ENCODE measurements at places on chromosomes 3 and 15. TPM values are rescaled to one million over a fixed set of nuclear protein-coding genes. Genes with fewer than 3 reads are reported as not detected.

The CHRFAM7A gene
- 1.2 TPM for total RNA-seq

The WDR76 gene
- total RNA-seq: 3.3 TPM

The WNT5A gene
- total RNA-seq: 5.9 TPM

The CD86 gene
- 0.32 TPM for total RNA-seq

The RARB gene
- 0.95 TPM for total RNA-seq

The KCNH8 gene
- 1.1 TPM for total RNA-seq

The NTRK3 gene
- total RNA-seq: 0.79 TPM

The CCR3 gene
- total RNA-seq: not detected

The CCR8 gene
- not detected for total RNA-seq

DNA sequence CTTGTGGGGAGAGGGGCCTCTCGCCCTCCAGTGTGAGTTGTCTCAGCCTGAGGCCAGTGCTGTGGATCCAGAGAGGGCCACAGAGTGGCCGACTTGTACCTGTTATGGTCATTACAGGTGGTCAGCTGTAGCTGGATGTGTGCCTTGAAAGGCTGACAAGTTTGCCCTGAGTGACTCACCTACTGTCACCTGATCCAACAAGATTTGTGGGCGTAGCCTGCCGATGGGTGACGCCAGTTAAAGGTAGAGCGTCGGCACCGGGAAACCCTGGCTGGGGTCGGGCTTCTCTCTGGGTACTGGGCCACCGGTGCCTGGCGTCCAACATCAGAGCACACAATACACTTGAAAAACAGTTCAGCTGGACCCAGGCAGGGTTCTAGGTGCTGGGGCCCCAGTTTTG is 2.8 kb upstream of the ISG20 start:
- H3K4me1 ChIP-seq: peaks cover 32% of the 10 kb centered on the region
- H3K27ac ChIP-seq: peak overlapping the region; percentile 13
- peak; percentile 68 for DNase-seq
- peaks cover 5% of the 10 kb centered on the region for H3K36me3 ChIP-seq

GRCh38 chr3:176584413-176585176 is 612.7 kb downstream of the TBL1XR1 start:
- no peaks in the 10 kb centered on the region for H3K27me3 ChIP-seq
- no peak overlapping the region for H3K4me3 ChIP-seq
- H3K27ac ChIP-seq: no peak overlapping the region
- no peaks in the 10 kb centered on the region for H3K36me3 ChIP-seq
- no peak for DNase-seq
- no peaks in the 10 kb centered on the region for H3K4me1 ChIP-seq

- H3K27me3 ChIP-seq: no peaks in the 10 kb centered on the region
- no peak overlapping the region for H3K27ac ChIP-seq
- no peak overlapping the region for H3K4me3 ChIP-seq
- no peaks in the 10 kb centered on the region for H3K36me3 ChIP-seq
- no peaks in the 10 kb centered on the region for H3K4me1 ChIP-seq
Measured at GRCh38 chr3:19765954-19766353, 168.1 kb downstream of the EFHB start.

DNA sequence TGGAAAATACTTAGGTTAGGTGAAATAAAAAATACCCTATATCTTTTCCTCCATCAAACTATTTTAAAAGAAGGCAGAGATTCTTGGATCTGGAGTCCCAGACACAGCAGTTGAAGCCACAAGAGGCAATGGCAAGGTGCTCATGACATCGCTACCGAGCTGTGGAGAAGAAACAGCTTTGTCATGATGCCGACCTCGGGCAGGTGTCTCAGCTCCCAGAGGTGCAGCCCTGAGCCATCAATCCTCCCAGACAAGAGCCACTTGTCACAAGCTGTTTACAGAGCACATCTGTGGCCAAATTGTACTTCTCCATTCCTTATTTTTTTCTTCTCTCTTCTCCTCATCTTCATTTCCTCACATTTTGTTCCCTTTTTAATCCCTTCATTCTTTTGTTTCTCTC is 50.8 kb downstream of the GPR176 start:
- H3K36me3 ChIP-seq: no peaks in the 10 kb centered on the region
- no peaks in the 10 kb centered on the region for H3K27me3 ChIP-seq
- no peaks in the 10 kb centered on the region for H3K4me1 ChIP-seq
- no peak for DNase-seq

- H3K4me3 ChIP-seq: no peak overlapping the region
- DNase-seq: peak; percentile 68
- no peak overlapping the region for H3K27ac ChIP-seq
Measured at GRCh38 chr3:15512166-15512565, 9.3 kb downstream of the COLQ start.

DNA sequence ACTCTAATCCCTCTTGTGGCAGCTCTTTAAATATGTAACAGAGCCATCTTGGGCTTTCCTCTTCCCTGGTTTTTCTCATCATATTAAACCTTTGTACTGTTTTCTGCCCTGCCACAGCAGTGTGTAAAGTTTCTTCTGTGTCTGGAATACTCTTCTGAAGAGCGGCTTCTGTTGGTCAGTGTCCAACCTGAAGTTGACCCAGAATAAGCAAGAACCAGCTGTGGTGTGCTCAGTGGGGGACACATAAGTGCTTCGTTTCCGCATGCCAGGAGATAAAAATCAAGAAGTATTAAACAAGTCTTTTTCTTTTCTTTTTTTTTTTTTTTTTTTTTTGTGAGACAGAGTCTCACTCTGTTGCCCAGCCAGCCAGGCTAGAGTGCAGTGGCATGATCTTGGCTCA is 173.2 kb upstream of the CHRM5 start:
- no peak overlapping the region for H3K4me3 ChIP-seq
- no peaks in the 10 kb centered on the region for H3K36me3 ChIP-seq
- H3K4me1 ChIP-seq: no peaks in the 10 kb centered on the region
- no peaks in the 10 kb centered on the region for H3K27me3 ChIP-seq

GRCh38 chr15:25655207-25655948 is 207.7 kb downstream of the ATP10A start:
- DNase-seq: no peak
- no peak overlapping the region for H3K4me3 ChIP-seq
- no peak overlapping the region for H3K27ac ChIP-seq
- no peaks in the 10 kb centered on the region for H3K27me3 ChIP-seq
- no peaks in the 10 kb centered on the region for H3K36me3 ChIP-seq
- no peaks in the 10 kb centered on the region for H3K4me1 ChIP-seq

DNA sequence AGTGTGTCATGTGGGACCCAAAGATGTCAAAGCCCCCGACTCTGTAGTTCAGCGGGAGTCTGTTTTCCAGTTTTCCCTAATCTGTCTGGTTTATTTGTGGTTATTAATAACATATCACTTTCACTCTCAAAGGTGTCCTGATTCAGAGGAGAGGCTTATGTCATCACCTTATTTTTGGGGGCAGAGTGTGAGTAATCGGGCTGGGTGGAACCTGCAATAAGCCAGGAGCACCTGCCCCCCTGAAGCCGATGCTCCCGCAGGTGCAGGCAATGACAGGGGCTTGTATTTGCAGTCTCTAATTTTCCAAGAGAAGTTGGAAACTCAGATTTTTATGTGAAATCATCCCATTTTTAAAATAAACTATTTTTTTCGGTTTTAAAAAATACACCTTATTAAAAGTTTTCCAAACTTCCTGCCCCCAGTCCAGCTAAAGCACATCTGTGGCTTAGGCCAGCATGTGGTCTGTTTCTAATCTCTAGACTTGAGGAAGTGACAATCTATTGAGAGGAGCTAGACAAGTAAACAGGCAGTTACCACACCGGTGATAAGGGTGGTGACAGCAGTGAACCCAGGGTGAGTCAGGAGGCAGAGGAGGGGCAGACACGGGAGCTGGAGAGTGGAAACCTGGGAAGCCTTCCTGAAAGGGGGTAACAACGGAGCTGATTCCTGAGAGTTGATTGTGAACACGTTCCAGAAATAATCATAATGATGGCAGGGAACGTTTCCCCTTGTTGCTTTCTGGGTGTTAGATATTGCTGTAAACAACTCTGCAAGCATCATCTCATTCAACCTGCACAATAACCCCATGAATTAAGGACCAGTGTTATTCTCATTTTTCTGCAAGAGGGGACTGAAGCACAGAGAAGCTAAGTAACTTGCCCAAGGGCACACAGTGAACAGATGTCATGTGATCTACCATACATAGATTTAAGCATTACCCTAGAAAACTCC is 37.2 kb downstream of the BHLHE40 start:
- H3K4me1 ChIP-seq: peaks cover 20% of the 10 kb centered on the region
- no peaks in the 10 kb centered on the region for H3K27me3 ChIP-seq
- no peaks in the 10 kb centered on the region for H3K36me3 ChIP-seq
- H3K27ac ChIP-seq: no peak overlapping the region
- no peak for DNase-seq
- H3K4me3 ChIP-seq: no peak overlapping the region

DNA sequence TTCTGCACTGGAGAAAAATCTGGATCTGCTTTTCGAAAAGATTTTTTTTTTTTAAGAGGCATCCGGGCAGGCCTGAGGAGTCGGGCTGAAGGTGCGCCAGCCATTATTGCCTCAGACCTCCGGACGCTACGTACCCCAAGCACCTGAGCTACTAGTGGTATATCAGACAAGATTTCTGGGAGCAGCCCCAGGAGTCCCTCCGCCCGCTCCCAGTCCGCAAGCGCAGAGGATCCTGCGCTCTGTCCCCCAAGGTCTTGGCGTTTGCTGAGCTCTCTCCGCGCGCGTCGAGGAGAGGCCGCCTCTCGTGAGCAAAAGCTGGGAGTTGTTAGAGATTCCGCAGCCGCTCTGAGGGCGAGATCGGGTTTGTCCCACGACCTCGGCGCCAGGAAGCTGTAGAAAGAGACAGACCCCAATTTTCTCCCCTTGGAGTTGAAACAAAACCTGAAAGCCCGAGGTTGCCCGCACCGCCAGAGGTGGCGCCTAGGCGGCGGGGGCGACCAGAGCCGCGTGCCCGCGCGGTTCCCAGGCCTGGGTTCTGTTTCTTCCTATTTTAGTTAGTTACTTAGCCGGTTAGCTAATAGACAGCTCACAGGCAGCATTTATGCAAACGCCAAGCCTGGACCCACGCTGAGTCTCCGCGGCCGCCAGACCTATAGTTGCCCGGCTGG is 72.5 kb upstream of the POLG start:
- no peak overlapping the region for H3K27ac ChIP-seq
- no peaks in the 10 kb centered on the region for H3K27me3 ChIP-seq
- H3K4me3 ChIP-seq: no peak overlapping the region

- H3K4me1 ChIP-seq: no peaks in the 10 kb centered on the region
- no peak overlapping the region for H3K4me3 ChIP-seq
- DNase-seq: no peak
- H3K27ac ChIP-seq: no peak overlapping the region
Measured at GRCh38 chr3:150202711-150203110, 205.4 kb upstream of the TSC22D2 start.

DNA sequence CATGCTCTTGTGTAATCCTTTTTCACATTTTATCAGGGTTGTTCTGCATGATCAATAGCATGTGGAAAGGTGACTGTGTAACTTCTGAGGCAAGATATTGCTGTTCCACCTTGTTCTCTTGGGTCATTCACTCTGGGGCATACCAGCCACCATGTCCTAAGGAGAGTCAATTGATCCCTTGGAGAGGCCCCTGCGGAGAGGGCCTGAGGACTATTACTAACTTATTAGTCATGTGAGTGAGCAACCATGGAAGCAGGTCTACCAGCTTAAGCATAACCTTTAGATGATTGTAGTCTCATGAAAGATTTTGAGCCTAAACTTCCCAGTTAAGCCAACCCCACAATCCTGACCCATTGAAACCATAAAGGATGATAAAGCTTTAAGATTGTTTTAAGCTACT is 22.0 kb upstream of the COL6A5 start:
- no peak overlapping the region for H3K4me3 ChIP-seq
- no peaks in the 10 kb centered on the region for H3K36me3 ChIP-seq
- no peaks in the 10 kb centered on the region for H3K4me1 ChIP-seq

GRCh38 chr3:113405180-113405579 is 36.1 kb downstream of the CFAP44 start:
- H3K27ac ChIP-seq: no peak overlapping the region

- no peak overlapping the region for H3K4me3 ChIP-seq
- no peaks in the 10 kb centered on the region for H3K27me3 ChIP-seq
- no peaks in the 10 kb centered on the region for H3K36me3 ChIP-seq
- no peak for DNase-seq
- no peak overlapping the region for H3K27ac ChIP-seq
- H3K4me1 ChIP-seq: no peaks in the 10 kb centered on the region
Measured at GRCh38 chr3:46500656-46501635, 3.2 kb downstream of the RTP3 start.

DNA sequence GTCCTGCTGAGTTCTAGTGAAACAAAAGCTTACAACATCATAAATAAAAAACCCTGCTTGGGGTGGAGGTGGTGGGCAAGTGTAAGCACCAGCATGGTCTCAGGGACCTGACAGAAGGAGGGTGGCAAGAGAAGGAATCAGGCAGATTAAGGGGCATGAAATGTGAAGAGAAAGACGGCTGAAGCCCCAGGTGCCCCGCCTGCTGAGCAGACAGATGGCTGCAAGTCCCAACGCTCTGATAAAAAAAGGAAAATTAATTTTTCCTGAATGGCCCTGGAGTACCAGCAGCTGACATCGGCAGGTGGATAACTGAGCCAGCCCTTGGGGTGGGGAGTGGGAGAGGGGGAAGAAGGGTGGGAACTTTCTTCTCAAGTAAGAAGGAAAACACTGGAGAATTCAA is 137.9 kb downstream of the XXYLT1 start:
- H3K4me3 ChIP-seq: no peak overlapping the region
- H3K27ac ChIP-seq: no peak overlapping the region
- no peak for DNase-seq
- no peaks in the 10 kb centered on the region for H3K36me3 ChIP-seq
- H3K4me1 ChIP-seq: no peaks in the 10 kb centered on the region

- H3K27me3 ChIP-seq: no peaks in the 10 kb centered on the region
- H3K36me3 ChIP-seq: no peaks in the 10 kb centered on the region
- H3K4me1 ChIP-seq: no peaks in the 10 kb centered on the region
- no peak for DNase-seq
- H3K4me3 ChIP-seq: no peak overlapping the region
- no peak overlapping the region for H3K27ac ChIP-seq
Measured at GRCh38 chr15:83225449-83225848, 17.8 kb upstream of the HDGFL3 start.

GRCh38 chr3:186552408-186553031 is 8.3 kb upstream of the CRYGS start:
- H3K4me3 ChIP-seq: no peak overlapping the region
- H3K27me3 ChIP-seq: no peaks in the 10 kb centered on the region
- no peaks in the 10 kb centered on the region for H3K4me1 ChIP-seq
- peaks cover 47% of the 10 kb centered on the region for H3K36me3 ChIP-seq
- H3K27ac ChIP-seq: no peak overlapping the region
- DNase-seq: no peak

GRCh38 chr15:100658895-100659294 is 56.5 kb downstream of the ASB7 start:
- H3K4me3 ChIP-seq: no peak overlapping the region
- no peak for DNase-seq
- no peaks in the 10 kb centered on the region for H3K27me3 ChIP-seq

DNA sequence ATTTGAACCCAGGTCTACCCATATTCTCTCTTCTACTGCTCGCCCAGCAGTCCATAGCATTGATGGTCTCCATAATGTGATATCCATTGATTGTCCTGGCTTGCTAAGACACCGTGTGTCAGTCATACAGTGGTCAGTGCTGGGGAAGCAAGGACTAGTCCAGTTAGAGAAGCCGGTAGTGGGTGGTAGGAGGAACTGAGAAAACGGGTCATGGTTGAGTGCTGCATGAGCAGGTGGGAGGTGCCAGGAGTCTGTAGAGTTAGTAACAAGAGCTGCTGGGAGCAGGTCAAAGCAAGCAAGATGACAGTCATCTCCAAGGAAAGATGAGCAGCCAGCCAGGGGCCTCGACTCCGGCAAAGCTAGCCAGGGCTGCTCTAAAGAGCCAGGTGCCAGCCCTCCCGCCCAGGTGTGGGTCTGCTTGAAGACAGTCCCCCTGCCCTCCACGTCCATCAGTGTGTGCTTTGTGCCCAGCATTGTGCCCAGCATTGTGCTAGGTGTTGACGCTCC is 29.5 kb upstream of the USP3 start:
- peaks cover 25% of the 10 kb centered on the region for H3K4me1 ChIP-seq
- H3K27me3 ChIP-seq: no peaks in the 10 kb centered on the region
- DNase-seq: no peak
- H3K36me3 ChIP-seq: no peaks in the 10 kb centered on the region
